Mammary epithelial cell (primary cell): ENCODE measurements at places on chromosomes 12 and 14.
A peak's percentile ranks its signal among the peaks of the same experiment; 100 is the strongest.

DNA sequence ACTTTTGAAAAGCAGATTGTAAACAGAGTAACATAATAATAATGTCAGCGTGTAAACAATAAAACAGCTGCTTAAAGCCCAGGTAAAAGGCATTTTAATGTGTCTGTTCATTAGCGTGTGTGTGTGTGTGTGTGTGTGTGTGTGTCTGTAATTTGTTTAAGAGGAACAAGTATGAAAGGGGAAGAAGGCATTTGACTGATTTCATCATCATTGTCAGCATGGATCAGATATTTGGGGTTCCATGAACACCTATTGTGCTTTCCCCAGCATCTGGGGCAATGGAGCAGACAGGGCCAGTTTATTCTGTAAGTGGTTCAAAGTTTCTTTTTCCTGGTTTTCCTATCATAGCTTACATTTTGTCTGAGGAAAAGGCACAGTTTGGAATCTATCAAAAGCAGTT is 28.9 kb downstream of the SLC25A21 start:
- DNase-seq, result no peak

DNA sequence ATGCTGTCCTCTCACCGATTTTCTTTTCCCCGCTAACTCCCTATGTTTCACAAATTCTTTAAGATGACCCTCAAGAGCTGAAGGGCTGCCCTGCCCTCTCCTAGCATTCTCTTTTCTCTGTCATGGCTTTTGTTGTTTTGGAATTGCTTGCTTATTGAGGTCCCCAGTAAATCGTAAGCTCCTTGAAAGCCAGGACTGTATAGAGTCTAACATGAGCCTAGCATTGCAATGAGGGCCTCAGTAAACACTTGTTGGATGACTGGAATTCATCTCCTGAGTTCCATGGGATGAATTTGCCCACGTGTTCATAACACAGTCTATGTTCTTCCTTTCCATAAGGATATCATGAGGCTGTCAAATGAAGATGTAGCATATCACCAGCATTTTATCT is 92.2 kb downstream of the APAF1 start:
- DNase-seq, result no peak

- peak; percentile 70 for DNase-seq
Observed at GRCh38 chr12:31868965-31869364, 90.2 kb upstream of the RESF1 start.

- DNase-seq, result no peak
Observed at GRCh38 chr14:72416081-72416849, 477.6 kb downstream of the DPF3 start.

DNA sequence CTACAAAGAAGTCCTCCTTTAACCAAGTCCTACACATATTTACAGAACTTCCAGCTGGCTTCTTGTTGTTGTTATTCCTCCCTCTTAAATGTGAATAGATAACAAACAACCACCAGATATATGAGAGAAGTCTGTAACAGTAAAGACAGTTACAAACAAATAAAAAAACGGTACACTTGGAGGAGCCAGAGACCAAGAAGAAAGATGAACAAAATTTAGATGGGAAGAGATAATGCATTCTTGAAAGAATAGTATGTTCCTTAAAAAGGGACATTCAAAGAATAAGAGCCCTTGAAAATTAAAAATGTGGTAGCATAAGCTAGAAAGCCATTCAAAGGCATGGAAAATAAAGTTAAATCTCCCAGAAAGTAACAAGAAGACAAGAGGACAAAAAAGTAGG is 25.9 kb downstream of the SLCO1A2 start:
- no peak for DNase-seq

GRCh38 chr14:65320661-65321308 is 91.7 kb upstream of the FUT8 start:
- DNase-seq, result no peak

DNA sequence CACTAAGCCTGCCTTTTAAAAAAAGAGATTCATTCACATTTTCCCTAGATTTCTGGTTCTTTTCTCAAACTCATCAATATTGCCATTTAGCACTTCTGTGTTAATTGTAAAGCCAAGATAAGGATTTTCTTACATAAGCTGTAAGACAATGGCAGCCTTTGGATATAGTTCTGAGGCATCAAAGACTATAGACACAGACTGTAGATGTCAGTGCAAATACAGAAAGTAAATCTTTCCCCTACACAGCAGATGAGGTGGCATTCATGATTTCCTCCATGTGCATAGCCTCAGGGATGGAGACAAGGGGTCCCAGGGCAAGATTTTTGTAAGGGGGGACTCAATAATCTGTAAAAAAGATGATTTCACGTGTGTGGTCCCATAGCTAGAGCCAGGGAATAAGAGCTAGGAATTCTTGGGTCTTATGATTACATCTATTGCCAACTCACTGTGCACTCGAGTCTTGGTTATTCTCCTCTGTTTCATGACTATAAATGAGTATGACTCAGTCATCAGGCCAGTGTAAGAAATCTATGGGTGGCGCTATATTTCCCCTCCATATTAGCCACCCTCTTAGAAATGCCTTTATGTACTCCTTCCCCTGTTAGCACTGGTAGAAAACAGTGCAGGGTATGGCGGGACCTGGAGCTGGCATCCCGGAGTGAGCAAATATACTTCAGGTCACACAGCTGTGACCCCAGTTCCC is 207.5 kb downstream of the EXOC5 start:
- DNase-seq, result no peak

GRCh38 chr12:25529738-25530137 is 23.3 kb downstream of the LMNTD1 start:
- peak; percentile 43 for DNase-seq

DNA sequence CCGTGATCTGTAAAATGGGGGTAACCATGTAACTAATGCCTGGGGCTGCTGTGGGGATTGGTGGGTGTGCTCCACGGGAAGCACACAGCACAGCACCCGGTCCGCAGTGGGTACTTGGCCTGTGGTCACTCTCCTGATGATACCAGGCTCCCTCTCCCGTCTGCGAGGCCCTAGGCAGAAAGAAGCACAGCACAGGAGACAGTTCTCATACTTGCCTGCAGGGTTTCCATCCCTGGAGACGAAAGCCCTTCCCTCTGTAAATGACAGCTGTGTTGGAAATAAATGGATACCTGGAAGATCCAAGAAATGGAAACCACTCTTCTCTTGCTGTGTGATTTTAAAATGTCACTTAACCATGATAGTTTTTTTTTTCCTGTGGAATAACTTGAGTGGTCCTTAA is 7.9 kb upstream of the PRMT8 start:
- no peak for DNase-seq

GRCh38 chr12:124764870-124765580 is 98.6 kb downstream of the SCARB1 start:
- DNase-seq, result peak; percentile 91

DNA sequence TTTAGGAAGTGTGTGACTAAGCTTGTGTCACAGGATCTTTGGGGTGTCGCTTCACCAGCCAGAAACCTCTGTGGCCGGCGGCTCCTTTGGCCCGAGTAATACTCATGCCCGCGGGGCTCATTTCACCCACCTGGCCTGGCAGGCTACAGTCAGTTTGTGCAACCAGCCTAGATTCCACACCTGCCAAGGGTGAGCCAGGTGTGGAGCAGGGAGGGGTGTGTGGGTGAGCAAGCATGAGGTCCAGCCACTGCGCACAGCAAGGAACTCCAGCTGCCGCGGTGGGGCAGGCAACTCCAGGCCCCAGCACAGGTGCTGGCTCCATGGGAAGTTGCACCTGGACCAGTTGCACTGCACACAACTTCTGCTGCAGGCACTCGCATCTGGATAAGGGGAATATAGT is 462.3 kb upstream of the LRFN5 start:
- no peak for DNase-seq

DNA sequence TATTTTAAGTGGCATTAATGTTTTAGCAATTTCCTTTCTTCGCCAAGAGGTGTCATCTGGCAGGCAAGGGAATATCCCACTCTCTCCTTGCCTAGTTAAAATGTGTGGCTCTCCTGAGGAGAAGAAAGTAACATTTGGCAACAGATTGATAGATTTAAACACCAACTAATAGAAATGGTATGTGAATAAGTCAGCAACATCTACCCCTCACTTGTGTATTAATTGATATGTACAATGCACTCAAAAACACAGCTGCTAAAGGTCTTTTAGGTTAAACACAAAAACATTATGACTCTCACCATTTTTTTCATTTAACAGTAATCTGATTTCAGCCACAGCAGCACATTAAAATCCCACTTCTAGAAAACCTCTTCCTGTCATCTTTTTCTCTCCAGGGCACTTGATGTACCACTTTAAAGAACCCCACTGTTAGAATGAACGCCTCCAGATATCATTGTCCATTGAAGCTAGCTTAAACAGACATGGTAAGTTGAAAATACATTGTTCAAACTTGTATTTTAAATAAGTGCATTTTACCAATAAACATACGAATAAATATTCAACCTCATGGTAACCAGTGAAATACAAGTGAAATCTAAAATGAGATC is 151.7 kb downstream of the RPAP3 start:
- no peak for DNase-seq

GRCh38 chr14:43541356-43541755 is 965.7 kb downstream of the FSCB start:
- DNase-seq, result no peak

DNA sequence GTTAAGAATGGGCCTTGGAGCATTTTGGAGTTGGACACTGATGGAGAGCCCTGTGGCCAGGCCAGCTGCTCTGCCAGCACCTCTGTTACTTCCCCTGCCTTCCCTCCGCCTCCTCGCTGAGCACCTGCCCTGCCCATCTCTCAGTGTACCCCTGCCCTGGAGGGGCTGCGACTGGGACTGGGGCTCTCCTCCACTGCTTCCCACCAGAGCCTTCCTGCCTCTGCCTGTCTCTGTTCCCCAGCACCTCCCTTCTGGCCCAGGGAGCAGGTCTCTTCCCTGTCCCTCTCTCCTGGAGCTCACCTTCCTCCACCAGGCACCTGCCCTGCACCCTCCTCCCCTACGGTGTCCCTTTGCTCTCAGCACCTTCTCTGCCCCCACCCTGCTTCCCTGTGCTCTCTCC is 62.1 kb downstream of the WDR20 start:
- no peak for DNase-seq

DNA sequence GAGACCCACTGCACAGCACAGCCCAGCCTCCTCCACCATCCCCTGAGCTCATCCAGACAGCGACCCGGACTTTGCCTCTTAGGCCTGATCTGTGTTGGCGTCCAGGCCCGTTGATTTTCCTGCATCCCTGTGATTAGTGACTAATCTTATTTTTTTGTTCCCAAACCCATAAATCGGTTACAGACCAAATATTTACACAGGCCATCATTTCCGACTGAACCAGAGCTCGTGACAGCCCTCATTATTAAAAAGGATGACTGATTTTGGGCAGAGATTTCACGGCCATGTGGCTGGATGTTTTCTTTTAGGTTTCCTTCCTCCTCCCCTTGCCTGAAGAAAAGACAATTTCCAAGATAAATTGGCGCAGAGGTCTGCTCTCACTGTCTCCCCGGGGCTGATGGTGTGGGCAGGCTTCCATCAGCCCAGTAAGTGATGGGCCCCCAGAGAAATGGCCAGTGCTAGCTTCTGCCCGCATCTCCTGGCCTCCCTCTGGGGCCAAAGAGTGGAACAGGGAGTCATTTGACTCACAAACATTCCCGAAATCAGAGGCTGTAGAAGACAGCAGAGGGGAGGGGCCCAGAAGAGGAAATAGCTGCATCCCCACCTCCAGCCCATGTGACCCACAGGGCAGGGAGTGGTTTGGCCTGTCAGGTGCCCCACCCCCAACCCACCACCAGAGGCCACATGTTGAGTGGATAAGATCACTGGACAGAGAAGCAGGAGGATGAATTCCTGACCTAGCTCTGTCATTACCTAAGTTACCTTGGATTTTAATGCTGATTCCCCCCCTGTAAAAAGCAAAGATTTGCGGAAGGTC is 283.5 kb downstream of the KSR2 start:
- DNase-seq, result no peak

GRCh38 chr12:51009056-51009440 is 17.1 kb downstream of the SLC11A2 start:
- DNase-seq, result no peak

GRCh38 chr14:29955087-29955486 is 27.4 kb upstream of the PRKD1 start:
- no peak for DNase-seq

DNA sequence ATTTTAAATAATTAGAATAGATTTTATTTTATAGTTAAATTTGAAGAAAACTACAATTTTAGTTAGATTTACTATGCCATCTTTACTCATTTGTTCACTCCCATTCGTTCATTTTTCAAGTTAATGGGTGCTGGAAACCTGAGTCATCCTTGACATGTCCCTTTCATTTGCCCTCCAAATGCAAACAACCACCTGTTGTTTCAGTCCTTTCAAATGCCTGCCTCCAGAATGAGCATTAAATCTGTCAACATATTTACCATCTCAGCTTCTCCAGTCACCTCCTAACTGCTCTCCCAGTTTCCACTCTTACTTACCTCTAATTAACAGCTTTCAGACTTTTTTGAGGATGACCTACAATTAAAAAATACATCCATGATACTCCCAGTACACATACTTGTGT is 375.5 kb downstream of the RAD51B start:
- no peak for DNase-seq

DNA sequence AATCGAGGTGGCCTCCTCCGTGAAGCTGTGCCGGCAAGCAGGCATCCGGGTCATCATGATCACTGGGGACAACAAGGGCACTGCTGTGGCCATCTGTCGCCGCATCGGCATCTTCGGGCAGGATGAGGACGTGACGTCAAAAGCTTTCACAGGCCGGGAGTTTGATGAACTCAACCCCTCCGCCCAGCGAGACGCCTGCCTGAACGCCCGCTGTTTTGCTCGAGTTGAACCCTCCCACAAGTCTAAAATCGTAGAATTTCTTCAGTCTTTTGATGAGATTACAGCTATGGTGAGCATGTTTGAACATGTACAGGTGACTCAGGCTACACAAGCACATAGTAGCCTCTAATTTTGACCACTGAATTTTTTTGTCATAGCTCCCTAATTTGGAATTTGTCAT is 59.7 kb downstream of the ATP2A2 start:
- peak; percentile 70 for DNase-seq

GRCh38 chr12:47920913-47921312 is 16.1 kb upstream of the VDR start:
- no peak for DNase-seq

- DNase-seq, result no peak
Observed at GRCh38 chr14:53701108-53701875, 255.3 kb downstream of the BMP4 start.

GRCh38 chr14:87896393-87897380 is 96.3 kb downstream of the GALC start:
- DNase-seq, result peak; percentile 37

GRCh38 chr12:120909633-120910298 is 5.6 kb upstream of the SPPL3 start:
- no peak for DNase-seq

DNA sequence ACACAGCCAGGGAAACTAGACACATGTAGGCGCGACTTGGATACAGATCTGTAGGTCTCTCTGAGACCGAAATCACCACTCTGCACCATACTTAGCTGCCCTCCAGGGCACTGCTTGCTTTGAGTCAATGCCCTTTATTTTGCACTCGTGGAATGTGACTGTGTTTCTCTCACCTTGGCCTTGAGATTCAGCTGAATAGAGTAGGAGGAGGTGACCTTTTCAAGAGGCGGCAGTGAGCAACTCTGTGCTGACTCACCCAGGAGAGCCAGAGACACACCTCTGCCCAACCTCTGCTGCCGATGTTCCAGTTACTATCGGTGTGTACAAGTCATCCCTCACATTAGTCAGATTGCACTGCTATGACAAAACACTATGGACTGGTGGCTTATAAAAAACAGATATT is 583.4 kb downstream of the VRK1 start:
- DNase-seq, result no peak
